HS-5 (cell line): ENCODE measurements at places on chromosomes 16 and 17.

- no peak for DNase-seq
Observed at GRCh38 chr17:75130632-75131277, 787 bp downstream of the NT5C start.

DNA sequence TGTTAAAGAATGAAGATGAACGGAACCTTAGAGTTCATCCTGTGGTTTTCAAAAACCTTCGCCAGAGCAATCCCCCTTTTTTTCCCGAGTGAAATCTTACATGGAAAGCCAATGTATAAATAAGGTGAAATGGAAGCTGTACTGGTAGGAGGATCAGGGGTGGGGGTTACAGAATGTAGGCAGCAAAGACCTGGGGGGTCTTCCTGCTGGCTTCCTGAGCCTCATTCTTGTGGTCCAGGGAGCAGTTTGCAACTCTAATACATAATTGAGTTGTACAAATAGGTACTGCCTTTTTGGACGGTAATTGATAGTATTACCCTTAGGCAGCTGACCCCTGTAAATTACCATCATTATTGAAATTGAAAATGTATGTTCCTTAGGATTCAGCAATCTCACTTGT lies 34.1 kb downstream of the KSR1 start:
- no peak for DNase-seq

DNA sequence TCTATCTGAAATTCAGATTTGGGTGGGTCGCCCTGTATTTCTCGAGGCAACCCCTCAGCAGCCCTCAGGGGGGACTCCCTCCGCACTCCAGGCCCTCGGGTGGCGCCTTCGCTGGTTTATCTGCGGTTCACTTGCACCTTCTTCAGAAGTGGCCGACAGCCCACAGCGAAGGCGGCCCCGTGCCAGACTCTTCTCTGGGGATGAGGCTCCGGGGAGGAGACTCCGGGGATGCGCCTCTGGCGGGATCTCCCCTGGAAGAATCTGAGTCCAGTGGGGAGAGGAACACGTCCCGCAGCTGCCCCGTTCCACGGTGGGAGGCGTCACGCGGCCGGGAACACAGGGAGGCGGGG lies 63.9 kb upstream of the DNAJA2 start:
- DNase-seq: no peak

DNA sequence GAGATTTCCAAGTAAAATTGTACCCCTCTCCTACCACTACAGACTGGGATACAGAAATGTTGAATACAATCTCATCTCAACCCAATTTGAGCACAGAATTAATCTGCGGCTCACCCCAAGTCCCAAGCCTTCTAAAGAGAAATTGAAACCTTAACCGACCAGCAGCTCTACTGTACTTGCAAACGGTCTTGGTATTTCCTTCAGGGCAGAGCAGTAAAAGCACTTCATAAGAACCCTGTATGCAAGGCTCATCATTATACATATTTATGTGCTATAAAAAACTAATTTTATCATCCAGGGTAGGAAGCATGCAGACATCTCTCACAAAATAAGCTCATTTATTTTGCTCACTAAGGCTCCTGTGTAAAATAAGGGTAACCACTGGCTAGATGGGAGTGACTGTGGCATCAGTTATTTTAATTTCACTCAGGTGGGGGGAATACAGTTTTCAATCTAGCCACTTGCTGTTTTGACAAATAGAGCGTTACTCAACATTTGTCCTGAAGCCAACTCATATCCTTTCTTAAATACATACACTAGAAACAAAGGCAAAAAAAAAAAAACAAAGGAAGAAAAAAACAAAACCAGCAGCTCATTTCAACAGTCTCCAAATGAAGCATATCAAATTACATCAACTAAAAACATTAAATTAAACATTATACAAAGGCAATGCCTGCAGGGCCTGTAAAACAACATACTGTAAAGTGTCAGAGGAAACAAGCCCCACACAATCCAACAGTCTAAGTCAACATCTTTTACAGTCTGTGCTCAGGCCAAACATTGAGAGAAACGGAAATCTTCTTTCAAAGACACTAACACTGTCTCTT lies 65.0 kb downstream of the PARN start:
- DNase-seq: no peak

DNA sequence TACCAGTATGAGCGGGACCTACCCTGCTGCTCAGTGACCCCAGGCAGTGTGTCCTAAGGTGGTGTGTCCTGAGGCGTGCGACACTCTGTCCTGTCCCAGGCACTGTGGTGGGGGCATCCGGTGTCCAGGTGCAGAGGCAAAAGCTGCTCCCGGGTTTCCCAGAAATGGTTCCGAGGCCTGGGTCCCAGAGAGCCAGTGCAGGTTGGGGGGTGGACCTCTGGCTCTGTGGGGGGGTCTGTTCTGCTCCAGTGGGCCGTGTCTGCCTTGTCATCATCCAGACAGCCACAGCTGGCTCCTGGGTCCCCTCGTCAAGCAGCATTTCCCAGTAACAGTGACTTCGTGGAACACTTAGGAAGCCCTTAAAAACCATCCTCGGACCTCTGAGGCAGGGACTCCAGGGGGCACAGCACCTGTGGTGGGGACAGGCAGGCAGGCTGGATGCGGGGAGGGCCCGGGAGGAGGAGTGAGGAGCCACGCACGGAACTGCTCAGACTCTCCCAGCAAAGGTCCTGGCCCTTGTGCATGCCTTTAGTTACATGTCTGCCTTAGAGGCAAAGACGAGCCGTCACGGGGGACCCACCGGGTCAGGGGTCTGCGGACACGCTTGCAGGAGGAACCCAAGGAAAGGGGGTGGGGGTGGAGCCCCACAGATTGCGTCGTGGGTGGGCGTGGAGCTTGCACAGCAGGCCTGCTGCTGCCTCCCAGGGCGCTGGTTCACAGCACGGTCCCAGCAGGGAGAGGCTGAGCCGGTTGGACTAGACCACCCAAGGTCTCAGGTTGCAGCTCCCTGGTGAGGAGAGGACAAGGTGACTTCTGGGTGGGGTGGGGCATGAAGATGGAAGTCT lies 5.6 kb downstream of the SLC16A3 start:
- no peak for DNase-seq

- no peak for DNase-seq
Observed at GRCh38 chr16:16797239-16797638, 418.3 kb downstream of the NPIPA7 start.

DNA sequence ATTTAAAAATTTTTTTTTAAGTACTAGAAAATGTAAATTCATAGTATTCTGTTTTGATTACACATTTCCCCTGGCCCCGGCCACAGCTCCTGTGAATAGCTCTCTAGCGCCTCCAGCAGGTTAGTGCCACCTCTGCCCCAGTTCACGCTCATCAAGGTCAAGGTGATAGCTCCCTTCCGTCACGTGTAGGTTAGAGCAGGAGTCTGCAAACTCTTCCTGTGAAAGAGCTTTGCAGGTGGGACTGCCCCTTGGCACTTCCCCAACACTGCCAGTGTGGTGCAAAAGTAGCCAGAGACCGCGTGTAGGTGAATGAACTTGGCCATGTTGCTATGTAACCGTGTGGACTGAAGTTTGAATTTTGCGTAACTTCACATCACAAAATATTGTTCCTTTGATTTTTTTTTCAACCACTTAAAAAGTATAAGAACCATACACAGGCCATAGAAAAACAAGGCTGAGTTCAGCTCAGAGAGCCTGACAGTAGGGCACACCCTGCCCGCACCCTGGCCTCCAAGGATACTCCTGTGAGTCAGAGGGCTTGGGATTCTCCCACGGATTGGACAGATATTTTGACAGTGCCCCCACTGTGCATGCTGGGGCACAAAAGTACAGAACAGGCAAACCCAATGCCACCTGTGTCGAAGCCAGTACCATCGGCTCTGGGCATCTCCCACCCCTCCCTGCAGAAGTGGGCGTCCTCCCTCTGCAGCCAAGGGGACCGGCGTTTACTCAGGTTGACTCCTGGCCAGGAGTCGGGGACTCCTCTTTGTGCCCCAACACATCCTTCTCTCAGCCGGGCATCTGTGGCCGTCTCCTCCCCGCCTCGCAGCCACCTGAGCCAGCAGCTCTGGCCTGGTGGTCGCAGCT lies 92.0 kb upstream of the CHMP6 start:
- no peak for DNase-seq

GRCh38 chr17:74795327-74796020 lies 19.3 kb upstream of the NAT9 start:
- no peak for DNase-seq
